CD4-positive, alpha-beta T cell treated with Interleukin-4 for 4 hours (primary cell): ENCODE measurements at places on chromosomes 6 and 20.

DNA sequence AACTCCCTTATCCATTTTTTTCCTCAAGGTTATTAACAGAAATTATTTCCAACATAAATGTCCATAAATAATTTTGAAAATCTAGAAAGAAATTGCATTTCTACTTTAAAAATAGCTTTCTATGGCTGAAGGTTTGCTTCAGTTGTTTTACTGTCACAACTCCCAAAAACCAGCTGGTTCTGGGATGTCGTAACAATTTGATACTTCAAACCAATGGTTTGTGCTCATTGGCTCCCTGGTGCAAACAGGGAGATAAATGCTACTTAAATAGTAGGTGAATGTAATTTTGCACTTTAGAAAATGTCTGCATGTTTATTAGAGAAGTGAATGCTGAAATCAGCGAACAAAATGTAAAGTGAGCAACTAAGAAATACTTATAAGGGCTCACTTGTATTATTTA, 31.1 kb downstream of the LAMA2 start:
- no peak for DNase-seq

GRCh38 chr6:144957236-144957937, 672.3 kb downstream of the UTRN start:
- no peak for DNase-seq

- DNase-seq = no peak
Observed at GRCh38 chr6:95087394-95088097, 489.8 kb upstream of the MANEA start.

DNA sequence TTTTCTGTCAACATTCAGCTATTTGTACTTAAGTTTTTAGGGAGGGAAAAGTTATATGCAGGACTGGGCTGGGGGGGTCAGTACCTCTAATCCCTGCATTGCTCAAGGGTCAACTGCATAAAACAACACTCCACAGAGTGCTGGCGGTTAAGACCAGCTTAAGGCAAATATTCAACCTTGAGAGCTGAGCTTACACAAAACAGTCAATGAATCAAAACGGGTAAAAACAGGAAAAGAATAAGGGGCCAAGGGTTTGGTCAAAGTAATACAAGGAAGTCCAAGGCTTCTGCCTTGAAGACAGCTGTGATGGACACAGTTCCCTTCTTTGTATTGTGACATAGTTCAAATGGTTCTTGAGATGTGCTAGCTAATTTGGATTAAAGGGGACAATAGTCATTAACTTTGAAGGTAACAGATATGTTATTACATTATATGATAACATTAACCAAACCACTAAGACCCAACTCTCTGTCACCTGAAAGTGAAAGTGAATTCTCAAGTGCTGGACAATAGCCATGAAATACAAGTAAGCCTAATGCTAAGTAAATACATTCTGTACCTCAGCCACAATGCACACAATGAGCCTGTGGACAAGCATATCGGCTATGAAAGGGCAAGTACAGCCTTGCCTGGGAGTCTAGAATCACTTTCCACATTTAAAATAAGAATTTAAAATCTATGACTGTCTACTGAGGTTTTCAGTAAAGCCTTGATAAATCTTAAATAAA, 106.8 kb downstream of the PDE10A start:
- DNase-seq = no peak

GRCh38 chr6:107787589-107787960, 36.5 kb downstream of the SCML4 start:
- DNase-seq = no peak

DNA sequence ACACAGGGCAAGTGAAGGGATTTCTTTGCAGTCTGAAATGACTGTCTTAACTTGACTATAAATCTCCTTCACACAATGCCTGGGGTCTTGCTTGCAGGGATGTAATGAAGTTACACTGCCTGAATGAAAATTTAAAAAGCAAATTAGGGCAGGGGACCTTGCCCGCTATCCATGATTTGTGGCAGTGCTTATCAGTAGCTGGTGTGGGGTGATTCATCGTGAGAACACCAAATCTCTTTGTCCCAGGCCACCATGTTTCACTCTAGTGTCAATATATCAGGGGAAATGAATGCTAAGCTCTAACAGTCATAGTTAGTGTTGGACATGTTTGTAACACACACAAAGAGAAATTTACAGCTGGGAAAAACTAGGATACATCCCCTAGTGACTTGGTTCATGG, 713.7 kb upstream of the EPHA7 start:
- no peak for DNase-seq

GRCh38 chr6:148736774-148737412, 9.9 kb upstream of the UST start:
- no peak for DNase-seq

- DNase-seq = no peak
Observed at GRCh38 chr6:80438772-80439171, 332.3 kb downstream of the BCKDHB start.

DNA sequence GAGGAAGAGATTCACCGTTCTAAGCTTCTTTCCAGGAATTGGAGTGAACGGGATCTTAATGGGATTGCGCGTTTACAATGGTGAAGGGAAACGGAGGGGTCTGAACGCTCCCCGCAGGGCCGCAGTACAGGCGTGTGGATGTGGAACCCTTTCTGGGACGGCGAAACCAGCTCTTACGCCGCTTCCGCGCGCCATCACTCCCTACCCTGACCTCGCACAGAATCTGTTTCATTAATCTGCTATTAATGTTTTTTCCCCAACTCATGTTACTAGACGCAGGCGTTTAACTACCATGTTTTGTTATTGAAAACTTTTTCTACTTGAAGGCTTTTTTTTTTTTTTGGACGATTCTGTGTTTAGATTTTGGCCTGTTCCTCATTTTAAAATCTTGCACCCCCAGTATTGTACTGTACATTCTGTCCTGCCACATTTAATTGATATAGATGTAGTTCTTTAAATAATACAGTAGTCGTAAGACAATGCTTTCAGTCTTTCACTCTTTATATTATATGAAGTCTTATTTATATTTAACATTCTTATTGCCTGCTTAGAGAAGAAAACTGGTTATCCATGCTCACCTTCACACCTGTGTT, 696 bp upstream of the SUPT3H start:
- DNase-seq = peak; percentile 18
